ENCODE measurements at places on chromosomes 5 and 9. TPM values are rescaled to one million over a fixed set of nuclear protein-coding genes. Genes with fewer than 3 reads are reported as not detected.

DMRT1 gene
- total RNA-seq = not detected

DNAH5 gene
- total RNA-seq = not detected

DNA sequence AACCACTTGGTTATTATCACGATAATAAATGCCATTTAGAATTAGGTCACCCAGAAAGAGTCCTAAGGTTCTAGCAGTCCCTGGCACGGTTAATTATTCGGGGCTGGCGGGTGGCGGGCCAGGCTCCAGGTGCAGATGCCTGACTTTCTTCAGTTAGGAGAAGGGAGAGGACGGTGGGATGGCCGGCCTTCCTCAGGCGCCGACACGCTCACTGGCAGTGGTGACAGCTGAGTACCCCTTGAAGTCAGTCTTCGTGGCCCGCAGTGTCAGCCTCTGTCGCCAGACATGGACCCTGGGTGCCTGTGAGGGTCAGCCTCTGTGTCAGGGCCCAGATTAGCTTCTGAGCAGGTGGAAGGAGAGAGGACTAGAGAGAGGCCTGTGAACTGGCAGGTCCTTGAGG lies 21.1 kb upstream of the EXOC3 start:
- no peak overlapping the region for H3K27ac ChIP-seq
- DNase-seq = no peak
- H3K36me3 ChIP-seq = no peaks in the 10 kb centered on the region
- H3K27me3 ChIP-seq = no peaks in the 10 kb centered on the region

DNA sequence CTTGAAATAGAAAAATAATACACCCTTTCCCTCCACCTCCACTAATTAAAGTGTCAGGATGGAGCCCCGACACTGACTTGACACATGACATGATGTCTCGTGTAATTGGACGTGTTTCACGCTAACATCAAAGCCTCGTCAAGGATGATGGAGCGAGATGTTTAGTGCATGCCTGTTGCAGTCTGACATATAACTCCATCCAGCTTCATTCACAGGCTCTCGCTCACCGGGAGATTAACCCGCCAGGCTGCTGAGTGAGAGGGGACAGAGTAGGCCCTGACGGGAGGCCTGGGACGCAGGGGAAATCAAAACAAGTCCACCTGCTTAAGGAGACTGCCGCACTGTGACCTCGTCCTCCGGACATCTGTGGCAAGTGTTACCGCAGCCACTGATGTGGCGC lies 263.5 kb downstream of the SLIT3 start:
- DNase-seq = no peak
- no peak overlapping the region for H3K27ac ChIP-seq
- H3K27me3 ChIP-seq = no peaks in the 10 kb centered on the region
- H3K4me1 ChIP-seq = no peaks in the 10 kb centered on the region
- no peaks in the 10 kb centered on the region for H3K36me3 ChIP-seq

DNA sequence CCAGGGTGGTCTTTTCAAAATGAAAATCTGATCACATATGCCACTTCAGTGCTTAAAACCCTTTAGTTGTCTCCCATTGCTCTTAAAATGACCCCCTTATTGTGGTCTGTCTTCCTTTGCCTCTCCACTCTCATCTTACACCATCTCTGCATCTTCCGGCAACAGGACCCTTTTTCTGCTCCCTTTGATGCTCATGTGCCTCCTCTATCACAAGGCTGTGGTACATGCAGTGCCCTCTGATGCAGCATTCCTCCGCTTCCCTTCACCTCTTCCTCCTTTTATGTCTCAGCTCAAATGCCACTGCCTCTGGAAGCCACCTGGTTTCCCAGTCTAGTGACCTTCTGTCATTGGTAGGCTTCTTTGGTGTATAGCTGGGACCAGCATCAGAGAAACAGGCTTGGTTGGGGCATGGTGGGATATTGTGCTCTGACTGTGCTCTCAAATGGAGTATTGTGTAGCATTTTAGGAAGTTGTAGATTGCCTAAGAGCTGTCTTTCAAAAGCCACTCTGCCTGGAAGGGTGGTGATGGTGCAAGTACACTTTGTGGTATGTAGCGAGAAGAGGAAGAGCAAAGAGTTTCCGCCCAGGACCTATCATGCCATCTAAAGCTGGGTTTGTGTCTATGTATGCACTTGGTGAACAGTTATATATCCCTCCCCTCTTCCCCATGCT lies 28.1 kb downstream of the ARHGAP26 start:
- H3K4me3 ChIP-seq = peak overlapping the region; percentile 30
- no peaks in the 10 kb centered on the region for H3K27me3 ChIP-seq
- peaks cover 69% of the 10 kb centered on the region for H3K4me1 ChIP-seq

DNA sequence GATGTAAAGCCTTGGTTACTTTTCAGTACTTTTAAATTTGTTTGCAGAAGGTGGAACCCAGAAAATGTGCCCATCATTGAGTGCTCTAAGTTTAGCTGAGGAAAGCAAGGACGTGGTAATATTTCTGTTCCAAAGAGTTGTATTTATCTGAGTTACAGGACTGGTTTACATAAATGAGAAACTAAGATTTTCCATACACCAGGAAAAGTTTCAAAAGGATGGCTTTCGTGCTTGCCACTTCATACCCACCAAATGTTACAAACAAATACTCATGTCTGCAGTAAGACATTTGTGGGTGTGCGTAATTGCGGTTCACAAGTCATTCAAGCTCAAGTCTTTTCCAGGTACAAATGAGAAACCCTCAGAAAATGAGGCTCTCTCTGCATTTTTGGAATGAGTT lies 68.1 kb downstream of the CWC27 start:
- H3K27ac ChIP-seq = no peak overlapping the region
- DNase-seq = no peak

GRCh38 chr5:142427015-142427364 lies 102.2 kb upstream of the SPRY4 start:
- no peak for DNase-seq
- H3K4me3 ChIP-seq = no peak overlapping the region
- no peaks in the 10 kb centered on the region for H3K27me3 ChIP-seq
- no peak overlapping the region for H3K27ac ChIP-seq
- peaks cover 34% of the 10 kb centered on the region for H3K4me1 ChIP-seq

- H3K36me3 ChIP-seq = no peaks in the 10 kb centered on the region
- DNase-seq = no peak
- peaks cover 4% of the 10 kb centered on the region for H3K4me1 ChIP-seq
- H3K27me3 ChIP-seq = peaks cover 6% of the 10 kb centered on the region
- no peak overlapping the region for H3K4me3 ChIP-seq
Measured at GRCh38 chr5:181151146-181151545, 3.8 kb downstream of the OR2V2 start.

DNA sequence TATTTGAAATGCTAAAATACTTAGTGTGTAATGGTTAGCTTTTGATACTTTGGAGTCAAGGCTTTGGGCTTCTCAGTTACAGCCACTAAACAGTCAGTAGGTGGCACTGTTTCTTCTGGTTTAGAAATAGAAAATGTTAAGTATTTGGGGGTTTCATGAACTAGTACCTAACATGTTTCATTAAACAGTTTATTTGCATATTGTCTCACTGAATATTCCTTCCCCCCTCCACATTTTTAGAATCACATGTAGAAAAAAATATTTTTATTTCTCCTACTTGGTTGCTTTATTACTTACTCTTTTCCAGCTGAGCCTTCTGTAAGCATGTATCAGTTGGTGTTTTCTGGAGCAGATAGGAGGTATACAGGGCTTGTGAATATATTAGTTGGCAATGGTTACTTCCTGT lies 48.0 kb downstream of the IPO11 start:
- no peak for DNase-seq
- no peak overlapping the region for H3K27ac ChIP-seq
- H3K36me3 ChIP-seq = no peaks in the 10 kb centered on the region
- no peak overlapping the region for H3K4me3 ChIP-seq

DNA sequence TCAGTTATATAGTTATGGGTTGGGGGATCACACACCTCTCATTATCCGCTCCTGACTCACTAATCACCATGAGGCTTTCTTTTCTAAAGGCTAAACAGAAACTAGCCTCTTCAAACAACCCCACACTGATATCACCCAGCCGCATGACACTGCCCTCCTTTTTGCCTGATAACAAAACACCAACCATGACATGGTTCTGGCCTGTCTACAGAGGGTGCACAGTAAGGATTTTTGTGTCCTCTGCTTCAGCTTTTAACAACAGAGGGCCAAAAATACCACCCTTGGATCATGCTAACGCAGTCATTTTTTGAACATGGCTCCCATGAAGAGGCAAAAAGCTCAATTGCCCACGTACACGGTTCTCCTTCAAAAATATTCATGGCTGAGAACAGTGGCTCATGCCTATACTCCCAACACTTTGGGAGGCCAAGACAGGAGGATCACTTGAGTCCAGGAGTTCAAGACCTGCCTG lies 4.0 kb downstream of the CMBL start:
- no peak for DNase-seq
- no peaks in the 10 kb centered on the region for H3K4me1 ChIP-seq
- no peak overlapping the region for H3K4me3 ChIP-seq
- H3K36me3 ChIP-seq = no peaks in the 10 kb centered on the region
- peak overlapping the region; percentile 57 for H3K27ac ChIP-seq

GRCh38 chr5:72647806-72648205 lies 140.6 kb upstream of the ZNF366 start:
- H3K4me1 ChIP-seq = no peaks in the 10 kb centered on the region
- no peaks in the 10 kb centered on the region for H3K27me3 ChIP-seq
- H3K27ac ChIP-seq = no peak overlapping the region
- DNase-seq = no peak
- no peak overlapping the region for H3K4me3 ChIP-seq

All from CD8-positive, alpha-beta memory T cell (primary cell).